ENCODE measurements at places on chromosomes 7 and 10.

GRCh38 chr7:18667466-18667865 is 171.9 kb downstream of the HDAC9 start:
- DNase-seq = no peak

DNA sequence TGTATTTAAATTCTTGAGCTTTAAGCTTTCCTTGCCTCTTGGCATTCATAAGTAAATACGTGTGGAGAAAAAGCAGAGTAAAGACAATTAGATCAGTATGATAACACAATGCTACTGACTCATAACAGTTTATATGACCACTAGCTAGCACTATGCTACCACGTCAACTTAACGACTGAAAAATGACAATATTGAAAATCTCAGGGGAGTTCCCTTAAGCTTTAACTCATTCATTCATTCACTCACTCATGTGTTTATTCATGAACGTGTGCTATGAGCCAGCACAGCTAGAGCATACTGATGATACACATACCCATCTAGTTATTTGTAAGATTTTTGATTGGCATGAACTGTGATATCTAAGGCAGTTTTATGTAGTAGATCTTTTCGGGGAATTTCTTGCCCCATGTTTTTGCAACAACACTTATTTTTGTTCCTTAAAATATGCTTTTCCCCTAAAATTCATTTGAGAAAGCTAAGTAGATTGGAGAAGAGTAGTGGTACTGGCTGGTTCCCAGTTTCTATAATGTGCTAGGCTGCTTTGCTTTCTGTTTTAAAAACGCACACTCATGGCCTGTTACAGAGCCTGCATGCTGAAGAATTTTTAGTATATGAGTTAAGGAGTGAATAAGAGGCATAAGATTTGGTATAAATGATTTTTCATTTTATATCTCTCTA is 57.4 kb upstream of the ACBD5 start:
- no peak for DNase-seq

DNA sequence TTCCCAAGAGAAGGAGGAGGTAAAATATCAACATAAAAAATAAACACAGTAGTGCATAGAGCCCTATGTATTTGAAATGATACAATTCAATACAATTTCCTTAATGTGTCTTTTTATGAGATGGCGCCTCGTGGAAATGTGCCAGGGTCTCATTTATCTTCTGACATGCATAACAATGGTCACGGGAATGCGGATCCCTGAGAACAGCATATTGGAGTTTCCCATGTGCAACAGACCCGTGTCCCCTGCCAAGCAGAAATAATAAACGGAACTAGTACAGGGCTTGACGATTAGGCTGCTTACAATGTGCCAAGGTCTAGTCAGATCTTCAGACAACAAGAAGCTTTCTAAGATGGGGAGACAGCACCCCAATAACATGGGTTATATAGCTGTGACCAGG is 217.9 kb downstream of the ARHGAP21 start:
- no peak for DNase-seq

DNA sequence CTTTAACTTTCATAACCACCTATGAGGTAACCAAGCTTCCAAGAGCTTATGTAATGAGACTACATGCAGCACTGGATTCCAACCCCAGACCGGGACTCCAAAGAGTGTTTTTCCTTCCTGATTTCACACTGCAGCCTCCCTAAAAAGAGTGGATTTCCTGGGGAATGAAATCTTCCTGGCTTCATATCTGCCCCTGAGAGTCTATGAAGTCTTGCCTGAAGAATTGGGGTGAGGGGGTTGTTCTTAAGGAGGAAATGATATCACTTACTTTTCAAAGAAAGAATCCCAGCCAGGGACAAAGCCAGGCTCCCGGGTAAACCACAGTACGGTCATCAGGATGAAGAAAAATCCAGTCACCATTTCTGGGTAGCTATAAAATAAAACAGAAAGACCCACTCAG is 29.7 kb downstream of the STMP1 start:
- DNase-seq = no peak

DNA sequence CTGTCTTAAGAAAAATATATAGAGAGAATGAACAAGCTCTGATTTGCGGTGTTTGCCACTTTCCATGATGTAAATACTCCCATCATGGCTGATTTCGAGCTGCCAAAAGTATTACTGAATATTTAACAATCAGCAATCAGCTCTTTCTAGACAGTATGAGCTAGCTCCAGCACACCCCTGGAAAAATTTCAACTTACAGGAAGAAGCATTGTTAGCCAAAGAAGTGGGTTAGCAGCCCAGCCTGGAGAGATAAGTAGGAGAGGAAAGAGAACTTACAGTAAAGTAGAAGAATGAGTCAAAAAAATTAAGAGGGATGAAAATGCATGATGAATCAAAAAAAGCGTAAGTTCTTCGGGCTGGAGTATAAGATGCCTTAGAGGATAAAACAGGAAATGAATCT is 60.6 kb upstream of the ANK3 start:
- DNase-seq = no peak

DNA sequence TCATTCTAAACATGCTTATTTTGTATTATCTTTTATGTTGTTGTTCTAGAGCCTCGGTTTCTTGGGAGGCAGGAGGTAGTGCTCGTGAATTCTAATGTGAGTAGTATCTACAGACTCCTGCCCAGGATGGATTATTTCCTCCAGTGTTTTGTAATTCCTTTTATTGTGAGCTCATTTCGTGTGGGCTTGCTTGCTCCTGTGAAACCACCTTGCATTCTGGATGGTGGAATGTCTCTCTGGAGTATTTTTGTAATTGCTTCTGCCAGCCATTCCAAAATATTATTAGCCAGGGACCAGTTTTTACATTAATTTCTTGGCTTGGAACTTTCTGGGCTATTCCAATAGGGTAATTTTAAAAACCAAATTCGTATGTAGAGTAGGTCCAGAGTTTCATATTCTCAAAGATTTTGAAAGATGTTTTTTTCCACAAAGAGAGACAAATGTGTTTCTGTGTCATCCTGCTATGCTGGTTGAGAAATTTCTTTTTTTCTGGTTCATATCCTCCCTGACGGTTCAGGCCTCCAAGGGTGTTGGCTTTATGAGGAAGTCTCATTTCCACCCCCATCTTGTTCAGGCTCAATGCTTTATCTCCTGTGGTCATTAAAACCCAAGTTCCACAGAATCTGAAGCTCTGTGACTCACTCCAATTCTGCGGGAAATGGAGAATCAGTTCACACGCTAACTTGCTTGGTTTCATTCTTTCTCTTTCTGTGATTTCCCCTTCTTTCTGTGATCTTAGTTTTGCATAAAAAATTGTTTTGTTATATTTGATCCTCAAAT is 41.7 kb upstream of the CALD1 start:
- DNase-seq = peak; percentile 45

DNA sequence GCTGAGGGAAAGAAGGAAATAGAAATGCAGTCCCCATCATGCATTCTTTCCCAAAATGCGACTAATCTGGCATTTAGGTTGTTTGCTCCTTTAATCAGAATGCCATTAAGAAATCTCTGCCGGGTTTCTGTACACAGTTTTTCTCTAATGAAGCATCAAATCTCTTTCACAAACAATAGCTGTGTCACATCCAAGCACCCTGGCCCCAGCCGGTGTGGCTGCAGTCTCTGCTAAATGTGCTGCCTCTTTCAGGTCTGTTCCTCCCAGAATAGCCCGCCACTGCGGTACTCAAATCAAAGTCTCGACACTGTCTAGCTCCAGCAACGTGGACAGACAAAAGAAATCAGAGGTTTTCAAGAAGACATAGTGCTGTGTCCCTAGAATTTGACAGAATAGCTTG is 343.8 kb downstream of the KCNMA1 start:
- DNase-seq = no peak

GRCh38 chr7:78066599-78066998 is 268.0 kb downstream of the PHTF2 start:
- DNase-seq = no peak

DNA sequence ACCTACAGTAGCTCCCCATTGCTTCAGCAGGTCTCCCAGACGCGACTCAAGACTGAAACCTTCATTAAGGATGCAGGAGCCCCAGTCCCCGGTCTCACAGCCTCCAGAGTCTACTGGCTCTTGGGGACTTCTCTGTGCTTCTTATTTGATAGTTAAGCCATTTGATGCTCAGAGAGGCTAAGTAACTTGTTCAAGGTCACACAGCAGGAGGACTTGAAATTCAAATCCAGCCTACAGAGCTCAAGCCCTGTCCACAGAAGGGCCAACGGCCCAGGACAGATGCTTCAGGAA is 21.2 kb upstream of the ZMIZ1 start:
- peak; percentile 15 for DNase-seq

- DNase-seq = no peak
Observed at GRCh38 chr7:29430279-29430949, 133.2 kb upstream of the PRR15 start.

GRCh38 chr7:127791446-127792189 is 139.6 kb downstream of the SND1 start:
- no peak for DNase-seq

GRCh38 chr7:42065942-42066341 is 171.1 kb downstream of the GLI3 start:
- no peak for DNase-seq

Measured in activated CD4-positive, alpha-beta T cell treated with anti-CD3 and anti-CD28 coated beads, Interleukin-2, amount 50 U/mL, for 48 hours (primary cell).